ENCODE measurements at places on chromosomes 12 and 14. TPM values are rescaled to one million over a fixed set of nuclear protein-coding genes. Genes with fewer than 3 reads are reported as not detected.

The PLA2G1B gene
- not detected for total RNA-seq

The LRRC43 gene
- total RNA-seq = not detected

The FBXO21 gene
- 26.2 TPM for total RNA-seq

- peak overlapping the region; percentile 29 for H3K27ac ChIP-seq
- peak; percentile 76 for DNase-seq
- peaks cover 3% of the 10 kb centered on the region for H3K36me3 ChIP-seq
- peaks cover 37% of the 10 kb centered on the region for H3K4me1 ChIP-seq
Measured at GRCh38 chr14:38078393-38078792, 129.3 kb upstream of the SSTR1 start.

DNA sequence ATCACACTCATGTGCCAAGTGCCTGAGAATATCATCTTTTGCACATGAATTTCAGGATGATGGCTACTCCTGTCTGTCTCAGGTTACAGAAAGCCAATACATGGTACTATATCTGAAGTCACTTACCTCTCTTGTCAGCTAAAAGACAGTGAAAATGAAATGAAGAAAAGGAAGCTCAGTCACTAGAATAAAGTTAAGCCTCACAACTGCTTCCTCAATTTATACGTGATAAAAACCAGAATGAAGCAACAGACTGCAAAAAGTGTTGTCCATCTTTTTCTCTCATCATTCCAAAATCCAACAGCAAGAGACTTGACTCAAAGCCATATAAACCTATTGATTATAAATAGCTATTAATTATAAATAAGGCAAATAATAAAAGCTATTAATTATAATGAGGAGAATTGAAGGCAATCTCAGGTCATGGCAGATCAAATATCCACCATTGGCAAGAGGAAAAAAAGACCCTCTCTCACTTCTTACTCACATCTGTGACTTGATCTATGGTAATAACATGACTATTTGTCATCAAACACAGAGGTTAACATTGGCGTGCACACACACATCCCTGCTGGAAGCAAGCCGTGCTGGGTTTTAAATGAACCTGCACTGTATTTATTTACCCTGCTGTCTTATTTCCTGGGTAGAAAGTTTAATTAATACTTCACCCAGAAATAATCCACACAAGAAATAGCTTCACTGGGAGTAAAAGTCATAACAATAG lies 10.0 kb downstream of the NIN start:
- DNase-seq = no peak
- H3K27ac ChIP-seq = peak overlapping the region; percentile 88
- peaks cover 32% of the 10 kb centered on the region for H3K36me3 ChIP-seq
- H3K4me3 ChIP-seq = peak overlapping the region; percentile 68
- H3K27me3 ChIP-seq = no peaks in the 10 kb centered on the region
- H3K4me1 ChIP-seq = peaks cover 64% of the 10 kb centered on the region

DNA sequence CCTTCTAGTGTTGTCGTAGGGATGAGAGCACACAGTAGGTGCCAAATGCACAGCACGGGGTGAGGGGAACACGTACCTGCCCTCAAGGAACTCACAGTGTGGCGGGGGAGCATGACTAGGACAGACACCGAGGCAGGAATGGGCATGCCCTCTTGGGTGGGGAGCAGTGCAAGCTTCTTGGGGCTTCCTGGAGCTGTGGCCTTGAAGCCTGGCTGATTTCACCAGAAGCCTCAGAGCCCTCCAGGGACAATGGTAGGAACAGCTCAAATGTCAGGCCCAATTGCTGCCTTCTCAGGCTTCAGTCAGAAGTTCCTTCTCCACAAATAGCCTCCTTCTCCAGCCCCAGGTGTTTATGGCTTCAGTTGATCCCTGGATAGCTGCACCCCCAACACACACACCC lies 43.4 kb downstream of the TEAD4 start:
- no peak for DNase-seq
- no peak overlapping the region for H3K27ac ChIP-seq
- H3K27me3 ChIP-seq = no peaks in the 10 kb centered on the region
- H3K4me3 ChIP-seq = no peak overlapping the region
- no peaks in the 10 kb centered on the region for H3K36me3 ChIP-seq
- H3K4me1 ChIP-seq = no peaks in the 10 kb centered on the region

- no peak for DNase-seq
- no peak overlapping the region for H3K27ac ChIP-seq
- H3K4me3 ChIP-seq = no peak overlapping the region
- peaks cover under 1% of the 10 kb centered on the region for H3K36me3 ChIP-seq
- peaks cover 60% of the 10 kb centered on the region for H3K4me1 ChIP-seq
- no peaks in the 10 kb centered on the region for H3K27me3 ChIP-seq
Measured at GRCh38 chr12:116141110-116141832, 136.2 kb downstream of the MED13L start.
